ENCODE measurements at places on chromosomes 7 and 10.

GRCh38 chr7:134548877-134549276 lies at the start of gene AKR1B15:
Gene AKR1B15, plus strand, starts transcription at chr7:134549110. Its CDS starts 15,510 bp downstream, at chr7:134564620.
- no peak for DNase-seq

DNA sequence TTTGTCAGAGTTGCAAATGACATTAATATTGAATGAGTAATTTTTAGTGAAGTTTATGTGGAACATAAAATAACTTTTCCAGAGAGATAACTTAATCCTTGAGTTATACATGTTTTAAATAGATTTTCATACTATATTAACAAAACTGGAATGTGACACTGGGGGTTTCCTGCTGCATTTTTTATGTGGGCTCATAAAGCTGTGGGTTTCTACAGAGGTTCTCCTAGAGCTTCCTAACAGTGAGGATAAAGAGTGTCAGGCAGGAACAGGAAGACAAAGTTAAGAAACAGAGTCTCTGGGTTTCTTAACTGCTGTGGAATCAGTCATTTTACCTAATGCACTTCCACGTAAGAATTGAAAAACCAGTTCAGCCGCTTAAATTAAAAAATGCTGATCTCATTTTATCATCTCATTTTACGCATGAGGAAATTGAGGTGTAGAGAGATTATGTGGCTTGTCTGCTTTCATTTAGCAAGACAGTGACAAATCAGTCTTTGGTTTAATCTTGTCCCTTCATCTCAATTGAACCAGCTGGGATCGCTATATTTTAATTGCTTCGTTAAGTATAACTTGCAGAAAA lies 5.0 kb downstream of the CD36 start:
- DNase-seq = no peak

DNA sequence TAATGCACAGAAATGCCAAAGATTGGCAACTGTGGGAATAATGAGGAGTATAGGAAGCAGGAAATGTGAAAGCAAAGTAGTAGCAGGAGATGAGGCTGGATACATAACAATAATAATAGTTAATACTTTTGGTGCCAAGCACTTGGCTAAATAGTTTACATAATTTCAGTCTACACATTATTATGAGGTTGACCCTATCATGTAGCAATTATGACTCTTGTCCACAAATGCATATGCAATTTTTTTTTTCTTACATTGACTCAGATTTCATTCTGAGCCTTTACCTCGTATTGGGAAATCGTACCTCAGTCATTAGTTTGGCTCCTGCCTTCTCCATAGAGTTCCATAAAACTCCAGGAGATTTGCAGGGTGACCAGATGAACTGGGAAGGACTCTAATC lies 219.9 kb downstream of the SUGCT start:
- no peak for DNase-seq

DNA sequence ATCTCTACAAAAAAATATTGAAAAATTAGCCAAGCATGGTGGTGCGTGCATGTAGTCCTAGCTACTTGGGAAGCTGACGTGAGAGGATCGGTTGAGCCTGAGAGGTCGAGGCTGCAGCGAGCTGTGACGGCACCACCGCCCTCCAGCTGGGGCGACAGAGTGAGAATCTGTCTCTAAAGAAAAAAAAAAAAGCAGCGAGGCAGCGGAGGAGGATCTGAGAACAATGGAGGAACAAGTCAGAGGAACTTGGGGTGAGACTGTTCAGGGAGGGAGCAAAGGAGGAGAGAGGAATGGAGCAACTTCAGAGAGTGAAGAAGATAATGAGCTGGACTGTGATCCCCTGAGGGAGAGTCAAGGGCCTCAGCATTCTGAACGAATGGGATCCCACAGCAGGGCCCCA lies 85.4 kb downstream of the MKX start:
- no peak for DNase-seq

DNA sequence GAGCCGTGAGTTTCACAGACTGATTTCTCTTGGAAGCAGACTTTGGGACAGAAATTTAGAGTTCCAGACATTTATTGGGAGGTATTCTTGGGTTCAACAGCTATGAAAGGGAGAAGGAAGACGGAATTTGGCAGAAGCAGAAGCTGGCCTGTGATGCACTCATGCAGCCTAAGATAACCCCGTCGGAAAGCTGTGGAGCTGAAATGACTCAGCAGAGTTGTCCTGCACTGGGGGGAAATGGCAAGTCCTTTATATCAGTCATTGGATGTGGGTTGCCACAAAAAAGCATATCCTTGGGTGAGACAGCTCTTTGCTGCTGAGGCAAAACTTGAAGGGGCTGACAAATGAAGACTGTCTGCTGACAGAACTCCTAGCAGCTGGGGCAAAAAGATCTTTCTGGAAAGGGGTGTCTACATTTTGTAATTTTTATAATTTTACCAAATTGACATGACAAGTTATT lies 11.5 kb upstream of the MICU1 start:
- no peak for DNase-seq

DNA sequence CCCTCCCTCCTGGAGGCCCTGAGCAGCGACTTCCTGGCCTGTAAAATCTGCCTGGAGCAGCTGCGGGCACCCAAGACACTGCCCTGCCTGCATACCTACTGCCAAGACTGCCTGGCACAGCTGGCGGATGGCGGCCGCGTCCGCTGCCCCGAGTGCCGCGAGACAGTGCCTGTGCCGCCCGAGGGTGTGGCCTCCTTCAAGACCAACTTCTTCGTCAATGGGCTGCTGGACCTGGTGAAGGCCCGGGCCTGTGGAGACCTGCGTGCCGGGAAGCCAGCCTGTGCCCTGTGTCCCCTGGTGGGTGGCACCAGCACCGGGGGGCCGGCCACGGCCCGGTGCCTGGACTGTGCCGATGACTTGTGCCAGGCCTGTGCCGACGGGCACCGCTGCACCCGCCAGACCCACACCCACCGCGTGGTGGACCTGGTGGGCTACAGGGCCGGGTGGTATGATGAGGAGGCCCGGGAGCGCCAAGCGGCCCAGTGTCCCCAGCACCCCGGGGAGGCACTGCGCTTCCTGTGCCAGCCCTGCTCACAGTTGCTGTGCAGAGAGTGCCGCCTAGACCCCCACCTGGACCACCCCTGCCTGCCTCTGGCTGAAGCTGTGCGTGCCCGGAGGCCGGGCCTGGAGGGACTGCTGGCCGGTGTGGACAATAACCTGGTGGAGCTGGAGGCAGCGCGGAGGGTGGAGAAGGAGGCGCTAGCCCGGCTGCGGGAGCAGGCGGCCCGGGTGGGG lies 2.2 kb downstream of the TRIM56 start:
- no peak for DNase-seq

GRCh38 chr10:69222157-69223027 lies 2.3 kb downstream of the HKDC1 start:
- DNase-seq = peak; percentile 35

GRCh38 chr10:30750971-30751677 lies 121.6 kb upstream of the LYZL2 start:
- DNase-seq = no peak

DNA sequence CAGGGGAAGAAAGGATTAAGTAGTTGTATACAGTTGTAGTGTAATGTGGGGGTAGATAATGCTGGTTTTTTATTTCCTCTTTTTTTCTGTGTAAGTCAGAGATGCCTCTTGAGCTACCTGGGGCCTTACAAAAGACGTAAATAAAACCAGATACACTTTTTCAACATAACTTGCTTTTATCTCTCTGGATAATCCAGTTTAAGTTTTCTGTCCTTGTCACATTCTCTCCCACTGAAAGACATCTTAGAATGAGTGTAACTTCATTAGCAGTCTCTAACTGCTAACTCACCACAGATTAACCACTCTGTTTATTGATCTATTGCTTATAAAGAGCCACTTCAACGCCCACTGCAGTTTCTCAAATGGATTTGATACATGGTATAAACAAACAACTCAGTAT lies 64.1 kb upstream of the LRRN3 start:
- no peak for DNase-seq

DNA sequence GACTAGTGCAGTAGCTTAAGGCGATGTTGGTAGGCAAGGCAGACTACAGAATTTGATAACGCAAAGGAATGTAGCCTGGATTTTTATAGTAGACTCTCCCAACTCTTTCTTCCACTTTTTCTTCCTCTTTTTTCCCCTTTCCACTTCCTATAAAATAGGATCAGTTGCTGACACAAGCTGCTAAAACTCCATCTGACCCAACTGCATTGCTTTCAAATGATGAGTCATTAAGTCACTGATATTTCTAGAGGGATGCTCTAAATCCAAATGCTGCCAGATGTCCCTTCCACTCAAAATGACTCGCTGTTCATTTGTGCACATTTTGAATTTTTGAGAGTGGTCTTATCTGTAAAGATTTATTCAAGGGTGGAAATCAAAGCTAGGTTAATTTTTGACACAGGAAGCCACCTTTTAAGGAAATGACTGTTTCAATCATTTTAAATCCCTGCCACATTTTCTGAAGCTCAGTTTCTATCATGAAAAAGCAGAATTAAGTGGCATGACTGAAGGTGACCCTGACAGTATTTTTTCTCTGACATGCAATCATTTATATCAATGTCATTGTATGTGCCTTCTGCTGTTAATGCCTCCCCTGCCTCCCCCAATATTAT lies 25.8 kb upstream of the SFMBT2 start:
- DNase-seq = no peak

DNA sequence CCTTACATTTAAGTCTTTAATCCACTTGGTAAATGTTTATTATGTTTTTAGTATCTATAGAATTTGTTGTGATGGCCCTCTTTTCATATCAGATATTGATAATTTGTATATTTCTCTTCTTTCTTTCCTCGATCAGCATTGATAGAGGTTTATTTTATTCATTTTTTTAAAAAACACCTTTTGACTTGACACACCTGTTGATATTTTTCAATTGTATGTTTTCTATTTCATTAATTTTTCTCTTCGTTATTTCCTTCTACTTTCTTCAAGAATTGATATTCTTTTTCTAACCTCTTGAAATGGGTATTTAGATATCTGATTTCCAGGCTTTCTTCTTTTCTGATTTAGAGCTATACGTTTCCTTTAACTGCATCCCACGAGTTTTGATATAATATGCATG lies 50.9 kb downstream of the BTBD16 start:
- no peak for DNase-seq

DNA sequence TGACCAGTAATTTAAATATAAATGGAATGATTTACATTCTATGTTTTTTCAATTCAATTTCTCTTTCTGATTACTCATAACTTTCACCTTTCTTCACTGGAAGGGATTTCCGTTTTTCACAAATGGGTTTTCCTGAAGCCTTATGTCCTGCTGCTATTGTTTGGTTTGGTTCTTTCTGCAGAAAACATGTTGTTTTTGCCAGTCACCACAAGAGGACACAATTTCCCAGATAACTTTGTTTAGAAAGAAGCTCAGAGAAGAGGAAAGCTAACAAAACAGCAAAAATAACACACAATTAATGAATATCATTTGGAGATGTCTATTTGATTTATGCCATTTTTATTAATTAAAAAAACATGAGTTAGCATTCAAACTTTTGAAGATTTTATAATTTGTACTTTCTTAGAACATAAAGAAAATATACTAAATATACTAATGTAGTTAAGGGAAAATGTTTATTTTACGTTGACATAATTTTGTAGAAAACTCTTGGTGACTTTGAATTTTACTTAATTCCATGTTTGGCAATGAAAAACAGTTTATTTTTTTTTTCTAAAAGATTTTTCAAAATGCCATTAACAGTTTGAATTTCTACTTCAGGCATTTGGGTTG lies 4.6 kb upstream of the TWIST1 start:
- no peak for DNase-seq

DNA sequence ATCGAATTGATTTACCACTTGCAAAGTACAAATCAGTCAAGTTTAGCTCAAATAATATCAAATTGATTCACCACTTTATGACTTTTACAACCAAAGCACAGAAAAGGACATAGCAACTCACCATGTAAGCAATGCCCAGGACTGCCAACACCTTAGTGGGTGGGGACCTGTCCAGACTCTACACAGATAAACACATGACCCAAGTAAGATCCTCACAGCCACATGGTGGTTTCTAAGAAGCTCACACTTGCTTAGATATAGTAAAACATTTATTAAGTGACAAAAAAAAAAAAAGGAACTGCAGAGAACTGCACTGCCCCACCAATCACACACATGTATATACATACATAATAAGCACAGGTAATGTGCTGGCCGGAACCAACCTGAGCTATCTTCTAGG lies 116.2 kb downstream of the SLC25A13 start:
- no peak for DNase-seq

DNA sequence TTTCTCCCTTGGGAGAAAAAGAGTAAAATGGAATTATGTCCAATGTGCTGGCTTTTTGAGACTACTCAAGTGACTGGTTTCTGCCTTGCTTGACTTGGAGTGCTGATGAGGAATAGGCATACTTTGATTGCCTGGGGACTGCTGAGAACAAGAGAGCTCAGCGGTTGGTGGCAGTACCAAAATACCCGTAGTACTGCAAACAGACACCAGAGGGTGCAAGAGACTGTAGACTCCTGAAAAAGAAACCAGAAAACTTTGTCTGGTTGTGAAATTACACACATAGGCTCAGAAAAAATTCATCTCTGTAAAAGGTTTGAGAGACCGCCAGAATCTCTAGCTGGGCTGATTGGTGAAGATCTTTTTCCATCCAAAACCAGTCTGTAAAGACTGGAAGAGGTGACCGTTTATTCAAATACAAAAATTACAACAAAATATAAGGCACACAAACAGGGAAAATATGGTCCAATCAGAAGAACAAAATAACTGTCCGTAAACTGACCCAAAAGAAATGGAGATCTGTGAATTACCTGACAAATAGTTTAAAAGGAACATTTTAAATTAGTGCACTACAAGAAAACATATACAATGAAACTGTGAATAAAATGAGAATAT lies 18.5 kb downstream of the BICC1 start:
- no peak for DNase-seq

DNA sequence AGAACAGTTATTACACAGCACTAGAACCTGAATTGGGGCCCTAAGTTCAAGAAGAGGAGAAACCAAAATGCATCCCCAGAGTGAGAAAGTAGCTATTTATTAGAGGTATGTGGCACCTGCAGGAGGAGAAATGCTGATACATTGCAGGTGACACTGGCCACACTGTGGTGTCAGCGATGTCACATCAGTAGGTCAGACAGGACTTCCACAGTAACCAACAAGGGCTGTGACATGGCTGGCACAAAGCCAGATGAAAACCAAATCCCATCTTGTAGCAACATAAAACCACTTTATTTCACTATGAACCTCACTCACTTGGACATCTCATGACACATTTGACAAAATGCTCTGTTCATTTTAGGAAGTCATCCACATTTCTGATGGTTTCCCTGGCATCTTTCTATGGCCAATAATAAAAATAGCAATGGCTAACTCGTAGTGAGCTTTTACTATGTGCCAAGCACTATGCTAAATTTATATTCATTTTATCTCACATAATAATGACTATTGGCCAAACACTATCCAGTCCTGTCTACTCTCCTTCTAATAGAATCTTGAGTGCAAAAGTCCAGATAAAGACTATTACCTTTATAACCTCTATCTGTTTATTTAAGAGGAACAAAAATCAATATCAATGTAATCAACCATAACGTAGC lies 154.2 kb downstream of the TSPAN12 start:
- no peak for DNase-seq
